ENCODE measurements at places on chromosomes 3 and 15.

DNA sequence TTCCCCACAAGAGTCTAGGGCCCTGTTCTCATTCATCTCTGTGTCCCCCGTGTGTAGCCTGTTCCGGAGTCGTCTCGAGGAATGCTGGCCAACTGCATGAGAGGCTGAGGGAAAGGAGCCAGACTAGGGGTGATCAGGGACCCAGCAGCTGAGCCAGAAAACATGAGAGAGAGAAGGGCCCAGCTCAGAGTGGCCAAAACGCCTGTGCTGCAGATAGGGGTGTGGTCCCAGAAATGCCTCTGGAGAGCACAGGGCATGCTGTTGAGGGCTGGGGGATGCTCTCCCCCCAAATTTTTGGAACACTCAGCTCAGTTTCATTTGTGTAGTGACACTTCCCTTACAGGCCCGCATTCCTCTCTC, 14.1 kb downstream of the CYP1A2 start:
- no peak for DNase-seq

- no peak for DNase-seq
Observed at GRCh38 chr3:15800780-15801179, 3.0 kb upstream of the ANKRD28 start.

DNA sequence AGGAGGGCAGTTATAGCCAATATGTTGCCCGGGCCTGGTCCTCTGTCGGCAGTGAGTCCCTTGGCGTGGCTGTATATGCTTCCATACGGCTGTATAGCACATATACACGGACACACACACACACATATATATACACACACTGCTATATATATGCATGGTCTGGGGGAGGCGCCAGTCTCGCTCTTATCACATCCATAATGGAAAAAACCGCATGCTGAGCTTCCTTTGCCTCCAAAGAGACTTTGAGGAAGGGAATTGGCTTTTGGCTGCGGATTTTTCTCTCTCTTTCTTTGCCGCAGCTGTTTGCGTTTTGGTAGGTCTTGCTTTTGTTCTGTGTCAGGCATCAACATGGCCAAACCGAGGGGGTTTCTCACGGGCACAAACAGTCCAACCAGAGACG, 11.3 kb upstream of the TMEM115 start:
- DNase-seq, result no peak

- no peak for DNase-seq
Observed at GRCh38 chr3:159828542-159828943, 160.1 kb upstream of the IL12A start.

- no peak for DNase-seq
Observed at GRCh38 chr3:67882981-67883380, 228.6 kb upstream of the SUCLG2 start.

GRCh38 chr3:112982710-112983109, 7.8 kb upstream of the CD200R1 start:
- DNase-seq, result no peak

DNA sequence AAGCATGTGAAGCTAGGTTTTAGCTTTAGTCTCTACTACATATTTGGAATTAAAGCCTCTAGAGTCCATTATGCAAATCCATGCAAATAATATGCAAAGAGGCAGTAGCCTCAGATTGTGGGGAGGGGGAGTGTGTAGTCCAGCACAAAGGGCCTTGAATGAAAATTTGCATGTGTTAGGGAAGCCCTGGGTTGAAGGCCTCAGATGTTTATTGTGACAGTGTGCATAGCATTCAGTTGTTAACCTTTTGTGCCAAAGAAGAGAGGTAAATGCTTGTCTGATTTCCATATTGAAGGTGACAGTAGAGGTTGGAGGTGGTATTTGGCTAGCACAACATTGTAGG, 24.5 kb upstream of the BFSP2 start:
- DNase-seq, result no peak

- no peak for DNase-seq
Observed at GRCh38 chr15:88255484-88256278, 858 bp downstream of the NTRK3 start.

GRCh38 chr3:151299006-151299405, 17.6 kb downstream of the GPR87 start:
- no peak for DNase-seq

DNA sequence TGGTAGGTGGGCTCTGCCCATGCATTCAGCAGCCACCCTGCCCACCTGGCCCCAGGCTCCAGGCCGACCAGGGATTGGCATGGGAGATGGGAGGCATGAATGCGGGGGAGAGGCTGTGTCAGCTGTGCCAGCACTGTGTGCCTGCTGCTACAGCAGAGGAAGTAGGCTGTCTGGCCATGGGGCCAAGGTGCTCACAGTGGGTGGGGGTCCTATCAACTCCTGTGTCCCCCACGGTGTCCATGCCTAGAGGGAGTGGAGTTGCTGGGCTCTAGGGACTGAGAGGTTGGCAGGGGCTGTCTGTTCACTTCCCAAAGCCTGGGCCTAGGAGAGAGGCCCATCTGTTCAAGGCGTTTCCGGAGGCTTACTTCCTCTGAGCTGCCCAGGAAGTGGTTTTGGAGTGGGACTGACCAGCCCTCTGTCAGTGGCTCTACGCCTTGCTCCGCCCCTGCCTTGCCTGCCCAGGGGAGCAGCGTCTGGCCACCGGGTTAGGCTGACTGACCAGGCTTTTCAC, 5.8 kb downstream of the PRKCD start:
- DNase-seq, result no peak

GRCh38 chr15:44535523-44536301, 1.2 kb upstream of the EIF3J start:
- DNase-seq, result no peak
